ENCODE measurements at places on chromosomes 5 and 9. TPM values are rescaled to one million over a fixed set of nuclear protein-coding genes. Genes with fewer than 3 reads are reported as not detected.
A peak's percentile ranks its signal among the peaks of the same experiment; 100 is the strongest.

The HDHD3 gene
- 9.1 TPM for total RNA-seq

The SLC1A3 gene
- 25.3 TPM for total RNA-seq

The FCN2 gene
- total RNA-seq = not detected

- DNase-seq = no peak
These were observed 25.8 kb downstream of the COL23A1 start for GRCh38 chr5:178564397-178564796.

DNA sequence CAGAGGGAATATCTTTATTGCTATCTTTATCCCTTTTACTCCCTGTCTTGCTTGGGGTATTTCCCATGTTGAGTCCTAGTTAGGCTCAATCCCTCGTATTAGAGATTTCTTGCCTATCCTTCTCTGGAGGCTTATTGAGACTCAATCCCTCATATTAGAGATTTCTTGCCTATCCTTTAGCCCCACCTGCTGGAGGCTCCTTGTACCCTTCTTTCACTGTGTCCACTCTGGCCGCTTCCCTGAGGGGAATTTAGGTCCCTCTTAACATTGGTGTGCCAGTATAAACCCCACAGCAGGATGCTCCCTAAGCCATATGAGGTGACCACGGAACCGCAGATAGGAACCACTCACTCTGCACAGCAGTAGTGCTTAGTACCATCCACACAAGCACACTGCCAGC lies 110.7 kb upstream of the MAMDC2 start:
- DNase-seq = no peak

GRCh38 chr5:7047511-7048261 lies 334.5 kb downstream of the TENT4A start:
- no peak for DNase-seq

DNA sequence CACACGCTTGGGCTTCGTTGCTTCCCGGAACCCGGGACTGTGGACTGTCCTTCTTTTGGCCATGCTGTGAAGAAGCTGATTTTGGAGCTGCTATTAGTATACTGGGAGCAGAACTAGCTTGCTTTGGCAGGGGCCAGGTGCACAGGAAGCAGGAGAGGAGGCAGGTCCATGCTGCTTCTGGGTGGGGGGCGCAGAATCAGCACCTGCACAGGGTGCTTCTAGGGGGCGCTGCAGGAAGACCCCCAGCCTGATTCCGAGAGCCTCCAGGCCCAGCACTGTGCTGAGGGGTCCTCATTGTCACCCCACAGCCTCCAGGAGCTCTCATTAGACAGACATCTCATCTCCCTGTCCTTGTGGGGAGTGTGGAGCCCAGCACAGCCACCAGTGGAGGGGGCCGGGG lies 252.6 kb upstream of the IRX4 start:
- DNase-seq = no peak

GRCh38 chr5:168766426-168766700 lies 187.2 kb upstream of the PANK3 start:
- DNase-seq = peak; percentile 78

GRCh38 chr9:72386186-72386585 lies 21.2 kb upstream of the ZFAND5 start:
- no peak for DNase-seq

- no peak for DNase-seq
These were observed 80.0 kb upstream of the NFIL3 start for GRCh38 chr9:91503673-91504081.

DNA sequence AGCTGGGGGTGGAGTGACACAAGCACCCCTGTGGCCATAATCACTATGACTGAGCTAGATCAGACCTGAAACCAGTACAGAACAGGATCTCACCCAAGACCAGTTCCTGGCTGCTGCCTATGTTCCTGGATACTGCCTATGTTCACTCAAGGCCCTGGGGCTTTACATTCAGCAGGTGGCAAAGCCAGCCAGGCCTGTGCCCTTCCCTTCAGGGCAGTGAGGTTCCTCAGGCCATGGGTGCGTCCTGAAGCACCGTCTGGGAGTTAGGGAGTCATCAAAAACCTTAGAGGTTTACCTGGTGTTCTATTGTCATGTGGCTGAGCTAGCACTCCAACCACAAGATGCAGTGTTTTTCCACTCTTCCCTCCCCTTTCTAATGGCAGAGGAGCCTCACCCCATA lies 419.8 kb downstream of the TMEM232 start:
- no peak for DNase-seq

DNA sequence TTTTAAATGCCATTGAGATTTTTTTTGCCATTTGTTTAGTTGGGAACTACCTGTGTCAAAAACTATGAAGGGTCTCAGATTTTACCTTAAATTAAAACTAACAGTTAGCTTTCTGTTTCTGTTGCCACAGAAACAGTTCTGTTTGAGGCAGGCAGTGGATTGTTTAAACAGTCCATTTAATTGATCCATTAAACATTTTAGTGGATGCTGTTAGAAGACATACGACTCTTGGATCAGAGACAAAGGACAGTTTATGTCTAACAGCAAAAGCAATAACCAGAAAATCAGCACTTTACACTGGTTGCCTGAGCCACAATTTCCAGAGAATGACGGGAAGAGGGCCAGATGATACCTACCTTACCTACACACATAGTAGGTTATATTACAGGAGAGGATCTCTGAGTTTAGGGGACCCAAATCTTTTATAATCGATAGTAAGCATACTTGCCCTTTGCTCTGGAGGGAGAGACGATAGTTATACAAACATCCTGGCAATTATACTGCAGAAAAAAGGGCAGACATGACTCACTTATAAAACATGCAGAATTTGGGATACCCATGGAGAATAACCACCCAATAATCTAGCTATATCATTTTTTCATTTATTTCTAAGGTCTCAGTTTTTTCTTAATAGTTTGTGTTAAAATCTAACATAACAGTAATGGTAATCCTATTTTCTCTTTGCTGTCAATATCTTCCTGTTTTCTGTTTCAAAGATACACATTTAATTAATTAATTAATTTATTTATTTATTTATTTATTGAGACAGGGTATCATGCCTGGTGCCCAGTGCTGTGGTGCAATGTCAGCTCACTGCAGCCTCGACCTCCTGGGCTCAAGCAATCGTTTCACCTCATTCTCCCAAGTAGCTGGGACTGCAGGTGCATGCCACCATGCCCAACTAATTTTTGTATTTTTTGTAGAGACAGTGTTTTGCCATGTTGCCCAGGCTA lies 136.7 kb upstream of the TNFAIP8 start:
- DNase-seq = no peak

GRCh38 chr9:14272927-14273528 lies 40.9 kb downstream of the NFIB start:
- no peak for DNase-seq

Data from myocyte (in vitro differentiated cells).